ENCODE measurements at places on chromosomes 3 and 15. TPM values are rescaled to one million over a fixed set of nuclear protein-coding genes. Genes with fewer than 3 reads are reported as not detected.

Gene IMPG2
- total RNA-seq, result 0.17 TPM

Gene CHRM5
- 0.04 TPM for total RNA-seq

Gene STRIT1
- not detected for total RNA-seq

Gene C3orf80
- 0.33 TPM for total RNA-seq

Gene PLCB2
- total RNA-seq, result 1.3 TPM

Gene DET1
- 1.6 TPM for total RNA-seq

Gene SPTSSB
- total RNA-seq, result 78.0 TPM

Gene SMCO1
- total RNA-seq, result not detected

Gene CIP2A
- total RNA-seq, result 52.4 TPM

Gene NR2E3
- 0.35 TPM for total RNA-seq

Gene RBMS3
- total RNA-seq, result 5.4 TPM

Gene TERC
- total RNA-seq, result 544 TPM

Gene GP5
- not detected for total RNA-seq

Gene C3orf70
- total RNA-seq, result not detected

Gene ADGRG7
- not detected for total RNA-seq

Data from PC-3 (cell line).